Bronchial smooth muscle cell (primary cell): ENCODE measurements at places on chromosomes 4 and X. TPM values are rescaled to one million over a fixed set of nuclear protein-coding genes. Genes with fewer than 3 reads are reported as not detected.

The CXCL5 gene
- total RNA-seq, result 0.17 and 0.95 TPM in 2 replicates

The UGT2B15 gene
- not detected in 2 replicates for total RNA-seq

The RNF150 gene
- total RNA-seq, result 0.26 and 0.95 TPM in 2 replicates

The TENM3 gene
- total RNA-seq, result 1.7 and 6.0 TPM in 2 replicates

The CORIN gene
- total RNA-seq, result 0.16 and 0.26 TPM in 2 replicates
